ENCODE measurements at places on chromosomes 11 and 22.
A peak's percentile ranks its signal among the peaks of the same experiment; 100 is the strongest.

- peak; percentile 37 for DNase-seq
Measured at GRCh38 chr22:26812731-26813130, 155.3 kb downstream of the MIAT start.

- peak; percentile 61 for DNase-seq
Measured at GRCh38 chr11:102390667-102391465, 43.9 kb downstream of the BIRC2 start.

GRCh38 chr11:77130763-77131513, 2.9 kb downstream of the MYO7A start:
- peak; percentile 42 for DNase-seq

GRCh38 chr11:125085301-125086081, 22.4 kb downstream of the SLC37A2 start:
- DNase-seq, result no peak

DNA sequence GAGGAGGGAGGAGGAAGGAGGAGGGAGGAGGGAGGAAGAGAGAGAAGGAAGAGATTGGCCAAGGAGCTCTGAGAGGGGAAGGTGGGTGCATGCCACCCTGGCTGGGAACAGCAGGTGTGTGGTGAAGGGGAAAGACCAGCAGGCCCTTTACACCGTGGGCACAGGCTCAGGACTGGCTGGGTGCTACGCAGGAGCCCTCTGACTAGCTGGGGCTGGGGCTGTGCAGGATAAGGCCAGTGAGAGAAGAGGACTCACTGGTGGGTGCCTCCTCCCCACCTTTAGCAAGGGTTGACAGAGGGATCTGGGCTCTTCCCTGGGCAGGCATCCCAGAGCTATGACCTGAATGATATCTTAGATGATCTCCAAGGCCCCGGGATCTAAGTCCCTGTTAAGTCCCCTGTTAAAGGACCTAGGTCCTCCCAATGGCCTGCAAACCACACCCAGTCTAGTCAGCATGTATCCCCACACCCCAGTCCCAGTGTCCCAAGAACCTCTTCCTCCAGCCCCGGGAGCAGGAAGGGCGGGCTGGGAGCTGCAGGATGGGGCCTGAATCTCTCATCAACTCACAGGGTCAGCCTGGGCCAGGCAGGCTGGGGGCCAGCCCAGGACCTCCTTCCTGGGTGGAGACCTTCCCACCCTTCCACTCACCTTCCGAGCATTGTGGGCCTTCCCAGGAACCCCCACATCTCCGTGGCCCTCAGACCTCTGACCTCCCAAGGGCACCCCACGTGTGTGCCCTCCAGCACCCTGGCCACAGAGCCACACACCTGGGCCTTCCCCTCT, 55.4 kb downstream of the CDKN1C start:
- no peak for DNase-seq

DNA sequence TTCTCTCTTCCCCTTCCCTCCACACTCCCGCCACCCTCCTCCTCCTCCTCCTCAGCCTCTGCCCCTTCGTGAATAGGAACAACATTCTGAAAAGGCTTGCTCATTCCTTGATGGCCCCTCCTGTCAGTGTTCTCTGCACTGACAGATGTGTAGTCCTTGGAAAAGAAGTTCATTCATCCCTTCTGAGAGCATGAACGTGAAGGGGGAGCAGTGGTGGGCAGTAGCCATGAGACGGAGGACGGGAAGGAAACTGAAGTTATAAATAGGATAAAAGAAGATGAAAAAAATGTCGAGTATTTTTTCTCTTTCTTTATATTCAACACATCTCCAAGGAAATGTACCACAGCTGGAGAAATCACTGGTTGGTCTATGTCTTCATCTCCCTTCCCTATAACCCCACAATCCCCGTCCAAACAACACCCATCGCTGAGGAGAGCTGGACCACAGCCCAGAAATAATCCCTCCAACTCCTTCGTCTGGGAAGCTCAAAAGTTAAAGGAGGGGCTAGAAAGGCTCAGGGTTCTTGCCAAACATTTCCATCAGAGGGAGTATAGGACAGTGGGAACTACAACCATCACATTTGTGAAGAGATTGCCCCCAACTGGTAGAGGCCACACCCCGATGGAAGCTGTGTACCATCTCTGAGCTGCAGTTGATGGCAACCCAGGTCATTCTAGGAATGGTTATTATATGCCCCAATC, 33.5 kb downstream of the ETS1 start:
- DNase-seq, result peak; percentile 20

DNA sequence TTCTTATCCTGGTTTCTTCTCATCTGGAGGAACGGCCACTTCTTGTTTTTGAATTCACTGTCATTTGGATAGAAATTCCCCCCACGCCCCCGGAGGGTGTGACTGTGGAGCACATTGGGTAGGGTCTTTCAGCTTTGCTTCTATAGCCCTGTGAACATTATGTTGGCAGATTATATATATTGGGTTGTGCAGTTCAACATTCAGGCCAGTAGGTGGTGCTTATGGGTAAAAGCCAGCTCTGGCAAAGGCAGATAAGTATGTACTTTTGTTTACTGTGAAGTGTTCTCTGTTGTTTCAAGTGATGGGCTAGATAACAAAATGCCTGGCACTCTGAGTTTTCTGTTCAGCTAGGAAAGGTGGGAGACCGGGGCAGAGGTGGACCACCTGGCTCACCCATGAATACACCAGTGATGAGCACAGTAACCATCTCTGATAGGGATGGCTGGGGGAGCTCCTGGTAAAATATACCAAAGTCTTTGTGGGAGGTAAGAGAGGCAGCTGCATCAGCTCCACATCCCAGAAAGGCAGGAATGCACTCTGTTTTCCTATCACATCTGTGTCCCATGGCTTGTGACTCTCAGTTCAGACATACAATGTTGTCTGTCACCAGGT, 1348.2 kb upstream of the RAG2 start:
- DNase-seq, result peak; percentile 19

DNA sequence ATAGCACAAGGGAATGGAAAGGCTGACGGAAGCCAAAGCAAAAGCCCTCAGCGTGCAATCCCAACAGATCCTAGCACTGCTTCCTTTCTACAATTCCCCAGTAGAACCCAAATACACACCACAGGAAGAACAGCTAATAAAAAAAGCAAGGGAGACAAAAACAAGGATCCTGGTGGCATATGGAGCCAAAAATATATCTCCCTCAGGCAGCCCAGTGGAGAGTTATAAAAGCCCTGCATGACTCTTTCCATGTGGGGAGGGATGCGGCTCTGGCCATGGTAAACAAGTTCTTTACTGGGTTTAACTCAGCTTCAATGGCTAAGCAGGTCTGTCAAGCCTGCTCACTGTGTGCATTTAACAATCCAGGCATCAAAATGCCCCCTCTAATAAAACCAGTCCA, 88.1 kb downstream of the PIWIL4 start:
- DNase-seq, result no peak

- DNase-seq, result no peak
Measured at GRCh38 chr22:31098632-31099110, 8.7 kb downstream of the SELENOM start.

DNA sequence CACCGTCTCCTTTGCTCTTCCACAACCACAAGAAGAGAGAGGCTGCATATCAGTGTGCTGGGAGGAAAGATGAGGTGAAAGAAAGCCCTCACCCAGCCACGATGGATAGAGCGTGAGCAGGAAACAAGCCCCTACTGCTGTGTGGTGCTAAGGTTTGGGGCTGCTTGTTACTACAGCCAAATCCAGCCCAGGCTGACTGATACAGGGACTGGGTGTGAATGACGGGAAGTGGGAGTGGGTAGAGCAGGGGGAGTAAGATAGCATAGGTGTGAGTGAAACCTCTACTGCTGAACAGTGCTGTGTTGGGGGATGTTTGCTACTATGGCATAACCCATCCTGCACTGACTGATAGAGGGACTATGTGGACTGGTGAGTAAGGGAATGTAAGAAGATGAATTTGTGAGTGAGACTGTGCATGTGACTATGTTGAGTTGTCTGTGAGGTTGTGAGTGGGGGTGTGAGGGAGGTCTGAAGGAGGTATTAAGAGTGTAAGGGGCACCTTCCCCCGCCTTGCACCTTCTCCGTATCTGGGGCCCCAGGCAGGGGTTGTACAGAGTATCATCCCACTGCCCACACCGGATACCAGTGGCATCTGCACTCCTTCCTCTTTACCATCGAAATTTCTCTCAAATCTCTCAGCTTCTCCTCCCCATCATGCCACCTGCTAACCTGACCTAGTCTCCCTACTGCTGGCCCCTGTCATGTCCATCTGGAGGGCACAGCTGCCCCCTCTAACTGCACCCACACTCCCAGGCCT, 91.5 kb downstream of the MN1 start:
- DNase-seq, result no peak

DNA sequence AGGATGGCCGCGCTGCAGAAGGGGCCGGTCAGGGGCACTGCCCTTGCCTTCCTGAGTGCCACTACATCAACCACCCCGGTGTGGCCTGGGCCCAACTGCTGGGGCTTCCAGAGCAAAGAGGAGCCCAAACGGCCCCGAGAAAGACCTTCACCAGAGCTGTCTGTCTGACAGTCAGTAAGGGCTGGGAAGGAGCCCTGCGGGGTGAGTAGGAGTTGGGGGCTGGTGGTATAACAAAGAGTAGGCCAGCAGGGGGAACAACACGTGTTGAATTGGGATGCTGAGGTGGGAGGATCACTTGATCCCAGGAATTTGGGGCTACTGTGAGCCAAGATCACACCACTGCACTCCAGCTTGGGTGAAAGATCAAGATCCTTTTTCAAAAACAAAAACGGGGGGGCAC, 3.9 kb downstream of the GSTT4 start:
- no peak for DNase-seq

DNA sequence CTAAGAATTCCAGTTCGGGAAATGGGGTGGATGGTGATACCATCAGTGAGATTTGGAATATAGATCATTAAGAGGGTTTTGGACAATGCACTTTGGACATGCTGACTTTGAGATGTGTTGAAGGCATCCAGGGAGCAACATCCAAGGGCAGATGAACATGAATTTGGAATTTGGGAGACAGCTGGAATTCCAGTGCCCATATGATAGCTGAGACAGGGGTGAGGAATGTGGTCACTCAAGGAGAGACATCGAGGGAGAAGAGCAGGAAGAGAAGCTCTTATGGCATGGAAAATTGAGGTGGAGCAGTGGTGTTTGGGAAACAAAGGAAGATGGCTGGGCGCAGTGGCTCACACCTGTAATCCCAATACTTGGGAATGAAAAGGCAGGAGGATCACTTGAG, 11.8 kb upstream of the MICAL2 start:
- no peak for DNase-seq

- DNase-seq, result no peak
Measured at GRCh38 chr22:19824212-19824925, 30.3 kb downstream of the GNB1L start.

- DNase-seq, result no peak
Measured at GRCh38 chr11:92685049-92685448, 284.4 kb upstream of the MTNR1B start.

GRCh38 chr22:16960884-16961249, 47.2 kb downstream of the GAB4 start:
- no peak for DNase-seq

DNA sequence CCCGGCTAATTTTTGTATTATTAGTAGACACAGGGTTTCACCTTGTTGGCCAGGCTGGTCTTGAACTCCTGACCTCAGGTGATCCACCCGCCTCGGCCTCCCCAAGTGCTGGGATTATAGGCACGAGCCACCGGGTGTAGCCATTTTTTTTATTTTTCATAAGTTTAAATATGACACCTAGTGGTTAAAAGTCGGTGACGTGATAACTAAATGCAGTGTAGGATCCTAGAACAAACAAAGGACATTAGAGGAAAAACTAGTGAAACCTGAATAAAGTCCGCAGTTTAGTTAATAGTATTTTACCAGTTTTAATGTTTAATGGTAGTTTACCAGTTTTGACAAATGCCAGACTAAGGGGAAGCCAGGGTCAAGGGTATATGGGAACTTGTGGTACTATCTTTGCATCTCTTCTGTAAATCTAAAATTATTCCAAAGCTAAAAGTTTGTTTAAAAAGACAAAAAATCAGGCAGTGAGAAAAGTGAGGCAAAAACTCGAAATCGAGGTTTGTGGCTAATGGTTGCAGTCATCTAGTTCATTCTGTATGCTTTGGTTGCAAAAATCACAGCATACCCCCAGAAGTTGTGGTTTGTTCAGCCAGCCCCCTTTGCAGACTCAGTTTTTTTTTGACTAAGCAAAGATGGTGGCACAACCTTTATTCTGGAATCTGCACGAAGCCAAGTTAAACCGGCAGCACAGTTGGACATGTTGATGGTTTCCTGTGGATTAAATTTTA, 29.6 kb downstream of the TOM1 start:
- no peak for DNase-seq

- no peak for DNase-seq
Measured at GRCh38 chr11:62458212-62459002, 39.6 kb downstream of the SCGB1A1 start.

DNA sequence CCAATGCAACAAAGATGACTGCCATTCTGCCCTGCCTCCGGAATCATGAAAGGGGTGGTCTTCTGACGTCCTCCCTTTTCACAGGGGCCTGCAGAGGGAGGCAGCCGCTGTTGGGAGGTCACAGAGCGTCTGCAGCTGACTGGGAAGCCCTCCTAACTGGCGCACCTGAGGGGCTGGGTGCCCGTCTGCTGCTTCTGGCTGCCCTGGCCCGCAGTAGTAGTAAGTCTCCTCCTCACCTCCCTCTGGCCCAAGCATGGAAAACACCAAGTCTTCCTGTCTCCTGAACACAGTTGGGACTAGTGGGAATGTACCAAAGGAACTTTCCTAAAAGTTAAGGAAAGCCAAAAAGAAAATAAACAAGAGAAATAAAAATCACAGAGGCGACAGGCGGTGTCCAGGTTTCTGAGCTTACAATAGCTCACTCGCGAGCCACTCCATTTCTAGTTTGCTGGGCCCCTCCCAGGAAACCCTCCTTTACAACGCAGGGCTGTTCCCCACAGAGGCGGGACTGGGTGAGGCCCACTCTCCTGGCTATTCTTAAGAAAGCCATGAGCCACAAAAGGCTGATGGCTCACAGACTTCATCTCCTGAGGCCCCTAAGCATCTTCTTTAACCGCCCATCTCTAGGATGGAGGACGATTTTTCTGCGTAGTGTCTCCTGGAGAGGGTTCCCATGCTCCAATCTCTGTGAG, 37.0 kb upstream of the CECR2 start:
- no peak for DNase-seq

DNA sequence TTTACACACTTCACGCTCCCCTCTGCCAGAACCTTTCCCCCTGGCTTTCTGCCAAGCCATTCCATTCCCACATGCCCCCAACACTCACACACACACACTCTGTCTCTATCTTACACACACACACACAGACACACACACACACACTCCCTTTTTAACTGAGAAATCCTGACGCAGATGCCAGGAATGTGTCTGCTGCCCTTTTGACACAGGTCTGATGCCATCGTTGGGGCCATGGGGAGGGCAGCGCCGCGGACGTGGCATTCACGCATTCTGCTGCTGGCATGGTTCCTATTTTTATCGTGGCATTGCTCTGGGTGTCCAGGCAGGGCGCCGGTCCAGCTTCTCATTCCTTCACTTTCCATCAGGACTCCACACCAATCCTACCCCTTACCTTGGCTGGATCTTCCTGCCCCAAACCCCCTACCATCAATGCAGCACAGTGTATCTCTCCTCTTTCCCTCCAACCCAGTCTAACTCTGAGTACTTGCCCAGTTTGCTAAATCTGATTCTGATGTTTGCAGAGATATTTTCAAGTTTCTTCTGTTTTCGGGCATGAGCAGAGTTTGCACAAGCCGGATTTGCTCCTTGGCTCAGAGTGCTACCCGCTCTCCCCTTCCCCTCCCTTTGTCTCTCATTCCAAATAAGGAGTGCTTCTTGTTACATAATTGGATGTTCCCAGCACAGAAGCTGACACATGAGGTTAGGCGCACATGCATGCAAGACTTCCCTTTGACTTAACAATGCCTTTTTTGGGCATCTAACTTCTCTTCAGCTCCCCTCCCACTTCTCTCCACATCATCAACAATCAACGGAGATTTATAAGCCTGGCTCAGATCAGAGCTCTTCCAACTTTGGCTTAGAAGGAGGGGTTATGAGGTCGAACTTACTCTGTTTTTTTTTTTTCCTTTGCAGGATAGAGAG, 18.8 kb downstream of the SNX19 start:
- no peak for DNase-seq
